Activated CD8-positive, alpha-beta memory T cell treated with anti-CD3 and anti-CD28 coated beads for 4 hours (primary cell): ENCODE measurements at places on chromosomes 4 and X.

GRCh38 chr4:8916906-8917305 lies 45.3 kb upstream of the HMX1 start:
- DNase-seq, result no peak

GRCh38 chrX:55815546-55815945 lies 98.0 kb downstream of the RRAGB start:
- DNase-seq, result no peak

- DNase-seq, result no peak
Measured at GRCh38 chr4:13202701-13203100, 281.4 kb downstream of the RAB28 start.

GRCh38 chrX:136199365-136199764 lies 51.8 kb downstream of the MAP7D3 start:
- DNase-seq, result no peak

GRCh38 chrX:103002576-103002975 lies 61.4 kb downstream of the BEX1 start:
- DNase-seq, result no peak

DNA sequence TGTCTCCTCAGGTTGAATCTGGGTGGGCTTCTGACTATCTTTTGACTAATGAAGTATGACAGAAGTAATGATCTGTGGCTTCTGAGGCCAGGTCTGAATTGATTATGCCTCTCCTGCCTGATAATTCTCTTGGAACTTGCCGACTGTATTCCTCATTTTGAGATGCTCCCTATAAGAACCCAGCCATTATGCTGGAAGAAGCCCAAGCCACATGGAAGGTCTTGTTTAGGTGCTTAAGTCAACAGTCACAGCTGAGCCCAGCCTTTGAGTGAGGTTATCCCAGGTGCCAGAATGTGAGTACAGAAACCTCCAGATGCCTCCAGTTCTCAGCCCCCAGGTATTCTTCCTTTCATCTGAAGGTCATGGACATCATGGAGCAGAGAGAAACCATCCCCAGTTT lies 456.6 kb downstream of the IL15 start:
- no peak for DNase-seq
